ENCODE measurements at places on chromosomes 4 and X.

- DNase-seq, result no peak
Measured at GRCh38 chr4:21768349-21769310, 179.9 kb downstream of the KCNIP4 start.

DNA sequence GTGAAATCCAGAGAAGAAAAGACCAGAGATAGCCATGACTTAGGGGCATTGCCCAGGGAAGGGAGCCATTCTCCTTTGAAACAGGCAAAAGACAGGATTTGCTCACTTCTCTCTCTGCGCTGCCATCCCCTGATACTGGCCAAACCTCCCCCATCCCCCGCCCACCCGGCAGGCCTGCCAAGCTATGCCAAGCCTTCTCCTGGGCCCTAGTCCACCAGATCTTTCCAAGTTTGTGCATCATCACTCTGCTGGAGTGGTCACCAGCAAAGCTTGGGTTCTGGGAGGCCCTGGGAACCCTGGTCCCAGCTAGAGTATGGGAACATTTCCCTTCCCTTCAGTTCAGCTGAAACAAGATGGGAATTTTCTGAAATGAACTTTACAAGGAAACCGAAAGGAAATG lies 18.4 kb downstream of the EFNB1 start:
- no peak for DNase-seq

DNA sequence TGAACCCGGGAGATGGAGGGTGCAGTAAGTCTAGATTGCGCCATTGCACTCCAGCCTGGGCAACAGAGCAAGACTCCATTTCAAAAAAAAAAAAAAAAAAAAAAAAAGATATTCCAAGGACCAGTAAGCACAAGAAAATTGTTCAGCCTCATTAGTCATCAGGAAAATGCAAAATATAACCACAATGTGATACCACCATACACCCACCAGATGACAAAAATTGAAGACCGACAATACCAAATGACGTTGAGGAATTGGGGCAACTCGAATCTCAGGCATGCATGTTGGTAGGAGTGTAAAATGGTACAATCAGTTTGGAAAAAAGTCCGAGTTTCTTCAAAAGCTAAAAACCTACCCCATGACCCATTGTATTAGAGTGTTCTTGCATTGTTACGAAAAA lies 130.2 kb upstream of the FAM9B start:
- no peak for DNase-seq

DNA sequence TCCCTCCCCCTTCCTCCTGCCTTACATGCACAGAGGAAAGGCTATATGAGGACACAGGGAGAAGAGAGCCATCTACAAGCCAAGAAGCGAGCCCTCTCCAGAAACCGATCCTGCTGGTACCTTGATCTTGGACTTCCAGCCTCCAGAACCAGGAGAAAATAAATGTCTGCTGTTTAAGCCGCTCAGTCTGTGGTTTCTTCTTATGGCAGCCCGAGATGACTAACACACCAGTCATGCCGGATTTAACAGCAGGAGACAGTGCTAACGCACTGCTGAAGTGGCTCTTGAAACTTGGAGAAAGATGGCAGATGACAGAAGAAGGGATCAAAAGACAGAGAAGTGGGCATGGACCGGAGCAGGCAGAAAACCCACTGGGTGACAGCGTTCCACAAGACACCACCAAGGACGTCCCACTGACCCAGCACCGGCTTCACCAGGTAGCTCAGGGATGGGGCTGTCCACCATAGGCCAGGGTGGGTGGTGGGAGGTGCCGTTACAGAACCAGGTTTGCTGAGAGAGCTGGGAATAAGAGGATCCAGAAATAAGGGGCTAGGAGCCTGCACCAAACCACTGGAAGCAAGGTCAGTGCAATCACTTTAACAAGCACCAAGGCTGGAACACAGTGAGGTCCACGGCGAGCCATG lies 6.2 kb upstream of the MAN2B2 start:
- DNase-seq, result no peak

DNA sequence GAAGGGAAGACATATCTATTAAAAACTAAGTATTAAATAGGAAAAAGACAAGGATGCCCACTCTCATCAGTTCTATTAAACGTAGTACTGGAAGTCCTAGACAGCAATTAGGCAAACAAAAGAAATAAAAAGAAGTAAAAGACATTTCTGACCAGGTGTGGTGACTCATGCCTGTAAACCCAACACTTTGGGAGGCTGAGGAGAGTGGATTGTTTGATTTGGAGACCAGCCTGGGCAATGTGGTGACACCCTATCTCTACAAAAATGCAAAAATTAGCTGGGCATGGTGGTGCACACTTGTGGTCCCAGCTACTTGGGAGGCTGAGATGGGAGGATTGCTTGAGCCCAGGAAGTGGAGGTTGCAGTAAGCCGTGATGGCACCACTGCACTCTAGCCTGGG lies 1071.8 kb downstream of the FAT4 start:
- no peak for DNase-seq

- peak; percentile 56 for DNase-seq
Measured at GRCh38 chrX:140918398-140919038, 83.9 kb upstream of the SPANXB1 start.

GRCh38 chr4:113179091-113179490 lies 129.6 kb downstream of the ANK2 start:
- DNase-seq, result no peak

DNA sequence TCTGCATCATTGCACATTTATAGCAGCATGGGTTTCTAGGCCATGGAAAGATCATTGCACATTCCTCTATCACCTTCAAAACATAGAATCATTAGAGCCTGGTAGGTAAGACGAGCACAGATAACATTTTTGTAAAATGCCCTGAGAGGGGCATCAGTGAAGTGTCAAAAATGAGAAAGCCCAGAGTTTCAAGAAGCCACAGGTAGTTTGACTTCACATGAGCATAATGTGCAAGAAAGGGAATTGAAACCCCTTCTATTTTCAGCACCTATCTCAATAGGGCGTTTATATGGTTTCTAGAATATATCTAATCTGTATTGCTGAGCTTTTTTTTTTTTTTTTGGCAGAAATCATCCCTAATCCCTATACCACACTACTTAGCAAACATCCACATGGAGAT lies 2441.7 kb downstream of the ARAP2 start:
- DNase-seq, result no peak

DNA sequence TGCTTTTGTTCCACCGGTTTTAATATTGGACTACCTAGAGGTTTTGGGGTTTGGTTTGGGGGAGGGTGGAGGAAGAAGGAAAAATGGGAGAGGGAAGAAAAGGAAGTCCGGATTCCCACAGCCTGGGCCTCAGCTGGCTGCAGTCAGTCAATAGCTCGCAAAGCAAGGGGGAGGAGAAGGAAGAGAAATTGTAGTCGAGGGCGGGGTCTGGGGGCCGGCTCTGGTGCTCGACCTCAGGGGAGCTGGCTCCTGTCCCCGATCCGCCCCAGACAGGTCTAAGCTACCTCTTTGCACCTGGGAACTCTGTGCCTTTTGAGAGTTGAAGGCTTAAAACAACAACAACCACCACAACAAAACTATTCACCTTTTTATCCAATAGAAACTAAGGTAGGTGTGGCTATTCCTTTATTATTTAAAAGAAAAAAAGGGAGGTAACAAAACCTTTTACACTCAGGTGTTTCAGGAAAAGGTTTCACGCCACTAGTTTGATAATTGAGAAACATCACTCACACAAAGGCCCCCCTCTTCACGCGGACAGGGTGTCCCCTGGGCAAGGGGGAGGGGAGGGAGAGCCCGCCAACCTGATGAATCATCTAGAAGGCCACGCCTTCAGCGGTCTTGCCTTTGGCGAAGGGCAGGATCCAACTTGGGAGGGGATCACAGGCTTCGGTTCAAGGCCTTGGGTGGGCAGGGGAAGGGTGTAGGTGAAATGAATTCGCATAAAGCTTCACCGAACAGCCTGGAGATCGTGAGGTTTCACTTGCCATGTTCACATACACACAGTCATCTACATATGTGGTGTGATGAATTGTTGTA lies 1.6 kb upstream of the LNX1 start:
- DNase-seq, result peak; percentile 77

- no peak for DNase-seq
Measured at GRCh38 chr4:112069110-112069509, 76.1 kb upstream of the FAM241A start.

DNA sequence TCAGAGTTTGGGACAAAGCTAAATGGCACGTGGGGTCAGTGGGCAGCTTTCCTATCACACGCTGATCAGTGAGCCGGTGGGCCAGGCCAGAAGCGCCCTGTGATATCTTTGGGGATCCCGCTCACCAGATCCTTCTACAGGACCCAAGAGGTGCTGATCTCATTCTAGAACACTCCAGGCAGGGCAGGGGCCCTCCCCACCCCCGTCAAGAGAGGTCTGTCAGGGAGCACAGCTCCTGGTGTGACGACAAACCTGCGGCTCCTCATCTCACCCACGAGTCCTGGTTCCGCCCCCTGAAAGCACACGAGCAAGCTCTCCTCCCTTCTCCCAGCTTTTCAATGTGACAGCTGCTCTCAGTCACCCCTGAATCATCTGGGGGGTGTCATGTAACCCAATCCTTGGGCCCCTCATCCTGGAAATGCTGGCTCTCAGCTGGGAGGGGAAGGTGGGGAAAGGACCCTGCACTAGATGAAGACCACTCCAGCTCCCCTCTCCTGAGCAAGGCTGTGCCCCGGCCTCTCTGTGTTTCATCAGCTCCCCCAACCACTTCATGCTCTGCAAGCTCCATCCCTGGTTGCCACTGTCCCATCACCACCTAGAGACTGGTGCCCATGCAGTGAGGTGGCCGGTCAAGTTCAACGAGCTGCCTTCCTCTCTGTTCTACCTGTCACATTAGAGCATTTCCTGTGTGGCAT lies 4.6 kb downstream of the HCFC1 start:
- DNase-seq, result no peak

GRCh38 chr4:133403913-133404312 lies 254.8 kb downstream of the PCDH10 start:
- no peak for DNase-seq

DNA sequence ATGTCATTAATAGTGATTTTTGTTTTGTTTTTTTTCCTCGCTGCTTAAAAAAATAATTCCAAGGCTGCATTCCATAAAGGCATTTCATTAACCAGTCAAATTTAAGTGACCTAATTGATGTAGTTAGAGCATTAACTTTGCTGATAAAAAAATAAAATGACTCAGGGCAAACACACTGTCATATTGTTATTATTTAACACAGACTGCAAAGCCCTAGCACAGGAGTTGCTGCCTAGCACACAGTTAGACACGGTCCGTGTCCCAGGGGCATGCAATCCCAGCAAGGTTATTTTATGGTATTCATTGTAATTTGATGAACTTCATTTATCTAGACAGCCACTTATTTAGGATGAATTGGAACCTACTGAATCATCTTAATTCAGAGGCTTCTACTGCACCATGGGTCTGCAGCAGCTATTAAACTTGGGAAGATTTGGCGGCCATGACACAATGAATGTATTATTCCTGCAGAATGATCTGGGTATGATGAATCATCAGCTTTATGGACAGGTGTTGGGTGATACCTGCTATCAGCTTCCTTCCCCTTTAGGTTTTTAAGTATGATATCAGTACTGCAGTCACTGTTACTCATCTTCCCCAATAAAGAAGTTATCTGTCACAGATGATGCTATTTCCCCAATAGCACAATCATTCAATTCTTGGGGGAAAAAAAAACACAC lies 182.7 kb downstream of the PPARGC1A start:
- no peak for DNase-seq

DNA sequence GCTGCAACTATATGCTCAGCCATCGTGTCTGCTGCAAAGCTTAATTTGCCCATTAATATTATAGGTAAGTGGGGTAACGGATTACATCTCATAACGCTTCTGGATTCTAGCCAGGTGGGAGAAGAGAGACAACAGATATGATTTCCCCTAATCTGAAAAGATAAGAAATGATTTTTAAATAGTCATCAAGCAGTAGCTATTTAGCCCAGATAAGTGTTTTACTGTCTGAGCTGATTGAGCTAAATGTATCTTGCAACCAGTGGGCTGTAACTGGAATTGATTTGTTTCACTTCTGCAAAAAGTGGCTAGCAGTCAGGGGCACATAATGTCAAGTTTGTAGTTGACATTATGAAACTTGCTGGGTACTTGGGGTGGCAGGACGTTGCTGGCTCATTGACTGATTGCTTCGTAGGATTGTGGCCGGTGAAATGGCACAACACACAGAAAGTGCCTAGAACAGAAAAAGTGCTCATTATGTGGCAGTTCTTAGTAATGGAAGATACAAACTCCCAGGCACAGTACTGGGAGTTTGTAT lies 18.5 kb downstream of the LAP3 start:
- DNase-seq, result no peak

GRCh38 chr4:53012738-53013137 lies 150.6 kb downstream of the RASL11B start:
- DNase-seq, result no peak

DNA sequence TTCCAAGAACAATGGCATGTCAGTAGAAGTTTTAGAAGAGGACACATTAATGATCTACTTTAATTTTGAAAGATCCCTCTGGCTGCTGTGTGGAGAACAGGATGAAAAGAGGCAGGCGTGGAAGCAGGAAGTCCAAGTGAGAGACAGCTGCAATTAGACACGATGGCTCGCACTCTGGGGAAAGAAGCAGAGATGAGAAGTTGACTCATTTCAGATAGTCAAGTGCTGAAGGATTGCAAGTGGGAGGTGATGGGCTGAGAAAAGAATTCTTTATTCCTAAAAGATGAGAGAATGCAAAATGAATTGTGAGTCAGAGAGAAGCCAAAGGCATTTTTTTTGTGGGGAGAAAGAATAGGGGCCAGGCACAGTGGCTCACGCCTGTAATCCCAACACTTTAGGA lies 16.5 kb downstream of the RXFP1 start:
- no peak for DNase-seq

DNA sequence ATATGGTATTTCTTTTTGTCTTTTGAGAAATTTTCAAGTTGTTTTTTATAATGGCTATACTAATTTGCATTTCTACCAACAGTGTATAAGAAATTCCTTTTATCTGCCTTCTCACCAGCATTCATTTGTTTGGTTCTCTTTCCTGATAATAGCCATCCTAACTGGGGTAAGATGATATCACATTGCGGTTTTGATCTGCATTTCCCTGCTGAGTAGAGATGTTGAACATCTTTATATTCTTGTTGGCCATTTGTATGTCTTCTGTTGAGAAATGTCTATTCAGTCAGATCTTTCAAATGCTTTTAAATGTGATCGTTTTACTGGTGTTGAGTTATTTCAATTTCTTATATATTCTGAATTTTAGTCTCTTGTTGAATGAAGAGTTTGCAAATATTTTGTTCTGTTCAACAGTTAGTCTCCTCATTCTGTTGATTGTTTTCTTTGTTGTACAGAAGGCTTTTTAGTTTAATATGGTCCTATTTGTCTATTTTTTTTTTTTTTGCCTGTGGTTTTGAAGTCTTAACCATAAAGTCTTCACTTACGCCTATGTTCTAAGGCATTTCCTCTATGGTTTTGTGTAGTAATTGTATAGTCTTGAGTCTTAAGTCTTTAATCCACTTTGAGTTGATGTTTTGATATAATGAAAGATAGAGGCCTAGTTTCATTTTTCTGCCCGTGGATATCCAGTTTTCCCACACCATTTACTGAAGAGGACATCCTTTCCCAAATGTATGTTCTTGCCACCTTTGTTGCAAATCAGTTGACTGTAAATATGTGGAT lies 1566.9 kb downstream of the STIM2 start:
- no peak for DNase-seq

DNA sequence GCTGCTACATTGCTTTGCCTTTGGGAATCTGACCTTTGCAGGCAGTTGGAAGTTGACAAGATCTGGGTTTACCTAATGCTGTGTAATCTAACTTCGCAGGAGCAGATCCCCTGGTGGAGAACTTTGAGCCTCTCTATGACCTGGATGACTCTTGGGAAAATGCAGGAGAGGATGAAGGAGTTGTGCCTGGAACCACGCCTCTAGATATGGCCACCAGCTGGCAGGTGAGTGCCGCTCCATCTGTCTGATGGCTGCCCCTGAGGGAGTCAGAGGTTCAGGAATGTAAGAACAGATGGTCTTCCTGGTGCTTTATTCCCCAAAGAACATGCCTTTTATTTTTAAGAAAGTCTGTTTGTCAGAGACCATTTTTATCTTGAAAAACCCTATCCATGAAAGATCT lies 109.3 kb downstream of the NFKB1 start:
- DNase-seq, result no peak
